Bronchial epithelial cell (primary cell): ENCODE measurements at places on chromosomes 6 and 20. TPM values are rescaled to one million over a fixed set of nuclear protein-coding genes. Genes with fewer than 3 reads are reported as not detected.

Gene XKR7
- not detected in 2 replicates for total RNA-seq

Gene DNAAF9
- total RNA-seq: 5.5 and 6.7 TPM in 2 replicates

Gene PRND
- total RNA-seq: not detected in 2 replicates

Gene WFDC12
- total RNA-seq: not detected in 2 replicates

Gene FAM229B
- total RNA-seq: 1.6 and 4.0 TPM in 2 replicates

Gene SLC22A1
- total RNA-seq: under 0.01 and 1.3 TPM in 2 replicates

Gene PNRC1
- 21.1 and 32.8 TPM in 2 replicates for total RNA-seq
